Activated T-helper 1 cell treated with anti-CD3 and anti-CD28 coated beads, Interleukin-2, amount 50 U/mL, for 16 hours (primary cell): ENCODE measurements at places on chromosomes 7 and 10.

GRCh38 chr7:24213311-24213710 lies 70.7 kb upstream of the NPY start:
- DNase-seq: no peak

GRCh38 chr7:47408675-47409074 lies 173.2 kb downstream of the TNS3 start:
- DNase-seq: no peak

GRCh38 chr10:89466599-89467035 lies 52.2 kb downstream of the IFIT5 start:
- no peak for DNase-seq

- DNase-seq: no peak
Measured at GRCh38 chr10:115094416-115095140, 1.4 kb downstream of the ATRNL1 start.

GRCh38 chr10:71332466-71332865 lies 13.4 kb downstream of the SLC29A3 start:
- DNase-seq: no peak

DNA sequence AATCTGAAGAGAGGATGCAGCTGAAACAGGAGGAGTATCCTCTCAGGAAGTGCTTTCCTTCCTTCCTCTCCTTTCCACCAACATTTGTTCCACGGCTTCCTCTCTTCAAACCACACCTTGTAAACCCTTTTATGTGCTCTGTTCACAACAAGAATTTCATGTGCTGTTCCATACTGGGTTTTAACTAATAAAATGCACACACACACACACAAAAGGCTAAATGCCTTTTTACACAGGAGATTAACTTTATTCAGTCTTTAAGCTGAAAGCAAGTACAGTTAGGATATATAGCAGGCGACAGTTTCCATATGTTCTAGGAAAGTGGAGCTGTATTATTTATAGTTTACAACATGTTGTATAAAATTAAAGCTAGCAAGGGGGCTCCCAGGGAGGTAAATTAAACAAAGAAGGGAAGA lies 106.7 kb downstream of the REEP3 start:
- DNase-seq: no peak

DNA sequence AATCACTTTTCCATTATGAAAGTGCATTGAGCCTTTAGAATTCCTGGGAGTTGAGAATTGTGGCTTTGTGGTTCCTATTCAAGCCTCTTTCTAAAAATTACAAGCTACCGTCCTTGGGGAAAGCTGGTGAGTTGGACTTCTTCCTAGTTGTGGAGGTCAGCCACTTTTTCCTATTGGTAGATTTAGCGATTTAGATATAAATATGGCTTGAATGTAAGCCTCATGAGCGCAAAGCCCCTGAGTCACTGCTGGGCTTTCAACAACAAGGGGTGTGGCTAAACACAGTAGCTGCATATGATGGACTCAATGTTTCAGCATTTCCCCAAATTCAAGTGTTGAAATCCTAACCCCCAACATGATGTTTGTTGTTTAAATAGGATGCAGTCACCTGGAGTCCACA lies 150.0 kb upstream of the IGFBP3 start:
- no peak for DNase-seq

DNA sequence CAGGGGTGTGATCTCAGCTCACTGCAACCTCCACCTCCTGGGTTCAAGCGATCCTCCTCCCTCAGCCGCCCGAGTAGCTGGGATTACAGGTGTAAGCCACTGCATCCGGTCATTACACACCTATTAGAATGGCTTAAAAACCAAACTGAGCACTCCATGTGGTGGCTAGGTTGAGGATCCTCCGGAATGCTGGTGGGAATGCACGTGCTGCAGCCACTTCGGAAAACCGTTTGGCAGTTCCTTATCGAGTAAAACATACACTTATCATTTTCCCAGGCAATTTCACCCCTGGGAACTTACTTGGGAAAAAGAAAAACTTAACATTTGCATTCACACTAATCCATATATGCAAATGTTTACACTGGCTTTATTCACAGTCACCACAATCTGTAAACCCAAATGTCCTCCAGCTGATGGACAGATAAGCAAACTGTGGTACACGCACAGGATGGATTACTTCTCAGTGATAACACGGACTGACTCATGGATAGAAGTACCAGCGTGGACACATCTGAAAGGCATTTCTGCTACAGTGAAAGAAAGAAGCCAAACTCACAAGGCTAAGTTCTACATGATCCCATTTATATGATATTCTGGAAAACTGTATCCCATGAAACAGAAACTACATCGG lies 20.4 kb downstream of the RFC2 start:
- DNase-seq: no peak

GRCh38 chr7:28083164-28083997 lies 97.2 kb downstream of the JAZF1 start:
- no peak for DNase-seq

DNA sequence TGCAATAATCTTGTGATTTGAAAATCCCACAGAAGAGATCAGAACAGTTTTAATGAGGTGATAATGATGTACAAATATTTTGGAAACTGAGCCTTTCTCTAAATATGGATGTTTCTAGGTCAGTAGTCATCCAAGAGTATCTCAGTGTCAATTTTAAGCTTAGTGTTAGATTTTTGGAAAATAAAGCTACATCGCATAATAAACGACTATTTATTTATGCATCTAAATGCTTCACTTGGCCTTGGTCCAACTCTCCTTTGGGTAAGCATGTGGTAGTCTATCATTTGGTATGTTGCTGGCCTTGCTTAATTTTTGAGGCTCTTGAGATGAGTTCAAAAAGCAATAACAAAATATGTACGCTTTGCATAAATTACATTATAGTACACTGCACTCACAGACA lies 5.4 kb upstream of the PPP1R9A start:
- DNase-seq: no peak

DNA sequence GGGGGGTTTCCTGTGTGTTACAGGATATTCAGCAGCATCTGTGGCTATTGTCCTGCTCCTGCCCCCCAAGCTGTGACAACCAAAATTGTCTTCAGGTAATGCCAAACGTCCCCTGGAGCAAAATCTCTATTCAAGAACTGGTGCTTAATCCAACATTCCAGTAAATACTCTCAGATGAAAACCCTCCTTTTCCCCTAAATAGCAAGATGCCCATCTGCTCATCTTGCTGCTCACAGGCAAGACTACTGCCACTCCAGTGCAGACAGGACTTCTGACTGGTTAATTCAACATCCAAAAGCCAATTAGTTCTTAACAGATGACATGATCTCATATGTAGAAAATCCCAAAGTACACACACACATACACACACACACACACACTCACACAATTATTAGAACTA lies 20.5 kb upstream of the JAZF1 start:
- DNase-seq: no peak

DNA sequence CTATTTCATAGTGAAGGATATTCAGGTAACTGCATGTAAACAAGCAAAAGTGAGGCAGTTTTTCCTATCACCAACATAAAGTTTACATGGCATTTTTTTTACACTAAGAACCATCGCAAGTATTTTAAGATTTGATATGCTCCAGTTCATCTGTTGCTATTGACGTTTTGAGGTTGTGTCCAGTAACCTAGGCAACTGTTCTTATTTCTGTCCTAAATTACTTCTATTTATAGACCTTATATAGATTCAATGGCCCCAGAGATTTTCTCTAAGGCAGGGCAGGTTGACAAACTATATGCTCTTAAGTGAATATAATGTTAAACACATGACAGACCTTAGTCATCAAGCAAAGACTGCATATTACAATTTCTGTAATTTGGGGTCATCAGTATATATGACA lies 830.2 kb upstream of the LRRTM3 start:
- DNase-seq: no peak

DNA sequence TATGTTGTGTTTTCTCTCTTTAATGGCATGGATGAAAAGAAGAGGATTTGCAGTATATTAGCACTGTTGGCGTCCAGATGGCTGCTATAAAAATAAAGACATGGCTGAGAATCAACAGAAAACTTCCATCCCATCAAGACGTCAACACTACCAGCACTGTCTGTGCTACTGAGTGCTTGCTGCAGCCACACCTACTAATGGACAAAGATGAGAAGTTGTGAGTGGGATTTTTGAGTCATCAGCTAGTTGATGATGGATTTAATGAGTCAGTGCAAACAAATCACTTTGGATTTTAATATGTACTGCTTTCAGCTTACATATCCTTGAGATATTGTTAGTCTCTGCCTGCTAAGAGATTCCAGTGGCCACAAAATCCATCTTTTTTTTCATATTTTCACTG lies 631.0 kb upstream of the ANKRD30A start:
- no peak for DNase-seq

GRCh38 chr10:1475771-1476454 lies 261.4 kb downstream of the ADARB2 start:
- no peak for DNase-seq

DNA sequence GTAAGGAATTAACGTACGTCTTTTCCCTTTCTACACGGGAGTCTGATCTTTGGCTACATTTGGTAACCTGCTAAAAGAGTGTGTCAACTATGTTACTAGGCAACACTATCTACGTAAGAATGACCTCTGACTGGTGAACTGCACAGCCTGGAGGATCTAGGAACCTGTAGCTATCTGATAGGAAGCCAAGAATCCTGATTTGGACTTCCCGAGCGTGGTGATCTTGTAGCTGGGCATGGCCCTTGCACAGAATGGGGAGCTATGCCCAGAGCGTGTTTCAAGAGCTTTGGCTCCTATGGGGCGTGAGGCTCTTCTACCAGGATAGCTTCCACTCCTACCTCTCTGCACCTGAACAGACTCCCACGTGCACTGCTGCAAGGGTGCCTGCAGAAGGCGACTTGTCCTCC lies 157.5 kb downstream of the TAX1BP1 start:
- DNase-seq: no peak
